Left hindlimb (tissue), 1 donor: ENCODE measurements at places on chromosomes 13 and 19.

GRCh38 chr13:66128201-66128600 is 1101.9 kb downstream of the PCDH9 start:
- no peak for DNase-seq

- no peak for DNase-seq
Observed at GRCh38 chr13:87355451-87355850, 315.7 kb upstream of the SLITRK5 start.

- DNase-seq: no peak
Observed at GRCh38 chr19:39825093-39825463, 8.9 kb downstream of the DYRK1B start.

GRCh38 chr19:16033136-16033530 is 43.2 kb upstream of the TPM4 start:
- no peak for DNase-seq

GRCh38 chr19:43763473-43763939 is 8.7 kb upstream of the SMG9 start:
- no peak for DNase-seq

DNA sequence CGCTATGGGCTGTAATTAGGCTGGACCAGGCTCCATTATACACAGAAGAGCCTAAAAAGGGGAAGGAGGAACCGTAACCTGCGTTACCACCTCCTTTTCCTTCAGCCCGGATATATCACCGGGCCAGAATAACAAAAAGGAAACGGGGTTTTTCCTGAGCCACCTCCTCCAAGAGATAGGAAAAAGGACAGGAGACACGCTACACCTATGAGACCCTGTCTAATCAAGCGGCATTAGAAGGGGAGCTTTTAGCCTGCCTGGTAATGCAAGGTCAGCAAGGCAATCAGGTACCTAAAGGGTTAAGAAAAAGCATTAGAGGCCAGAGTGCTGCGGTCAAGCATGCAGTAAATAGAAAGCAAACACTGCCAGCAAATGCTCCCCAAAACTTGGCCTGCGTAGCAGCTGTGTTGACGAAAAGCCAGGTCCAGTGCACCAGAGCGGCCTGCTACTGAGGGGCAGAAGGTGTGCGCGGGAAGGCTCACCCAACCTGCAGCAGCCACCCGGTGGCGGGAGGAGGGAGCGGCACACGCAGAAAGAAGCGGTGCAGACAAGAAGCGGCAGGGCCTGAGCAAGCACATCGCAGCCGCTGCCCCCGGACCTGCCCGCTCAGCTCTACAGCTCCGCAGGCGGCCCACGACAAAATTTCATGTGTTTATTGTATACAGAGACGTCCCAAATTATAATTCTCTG is 1466.1 kb downstream of the UQCRFS1 start:
- peak; percentile 32 for DNase-seq

DNA sequence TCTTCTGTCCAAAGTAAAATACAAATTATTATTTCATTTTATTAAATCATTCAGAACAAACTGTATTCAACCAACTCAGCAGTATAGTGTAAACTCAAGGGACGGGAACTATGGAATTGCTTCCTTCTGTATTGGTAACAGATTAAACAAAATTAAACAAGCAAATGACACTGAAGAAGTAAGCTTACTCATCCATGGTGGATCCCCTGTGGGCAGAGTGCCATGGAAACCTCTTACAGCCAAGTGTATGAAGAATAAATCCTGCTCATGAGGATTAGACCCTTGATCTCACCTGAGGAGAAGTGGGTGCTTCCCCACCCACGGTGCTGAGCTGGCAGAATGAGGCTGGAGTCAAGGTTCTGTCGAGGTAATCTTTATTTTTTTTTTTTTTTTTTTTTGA is 18.0 kb upstream of the RFXAP start:
- DNase-seq: no peak

GRCh38 chr13:27310946-27311345 is 40.3 kb downstream of the RASL11A start:
- no peak for DNase-seq

GRCh38 chr13:113307491-113307890 is 10.5 kb downstream of the LAMP1 start:
- no peak for DNase-seq

- DNase-seq: no peak
Observed at GRCh38 chr13:41934120-41934519, 26.8 kb downstream of the VWA8 start.

GRCh38 chr13:99266827-99267226 is 8.6 kb upstream of the GPR18 start:
- DNase-seq: no peak

DNA sequence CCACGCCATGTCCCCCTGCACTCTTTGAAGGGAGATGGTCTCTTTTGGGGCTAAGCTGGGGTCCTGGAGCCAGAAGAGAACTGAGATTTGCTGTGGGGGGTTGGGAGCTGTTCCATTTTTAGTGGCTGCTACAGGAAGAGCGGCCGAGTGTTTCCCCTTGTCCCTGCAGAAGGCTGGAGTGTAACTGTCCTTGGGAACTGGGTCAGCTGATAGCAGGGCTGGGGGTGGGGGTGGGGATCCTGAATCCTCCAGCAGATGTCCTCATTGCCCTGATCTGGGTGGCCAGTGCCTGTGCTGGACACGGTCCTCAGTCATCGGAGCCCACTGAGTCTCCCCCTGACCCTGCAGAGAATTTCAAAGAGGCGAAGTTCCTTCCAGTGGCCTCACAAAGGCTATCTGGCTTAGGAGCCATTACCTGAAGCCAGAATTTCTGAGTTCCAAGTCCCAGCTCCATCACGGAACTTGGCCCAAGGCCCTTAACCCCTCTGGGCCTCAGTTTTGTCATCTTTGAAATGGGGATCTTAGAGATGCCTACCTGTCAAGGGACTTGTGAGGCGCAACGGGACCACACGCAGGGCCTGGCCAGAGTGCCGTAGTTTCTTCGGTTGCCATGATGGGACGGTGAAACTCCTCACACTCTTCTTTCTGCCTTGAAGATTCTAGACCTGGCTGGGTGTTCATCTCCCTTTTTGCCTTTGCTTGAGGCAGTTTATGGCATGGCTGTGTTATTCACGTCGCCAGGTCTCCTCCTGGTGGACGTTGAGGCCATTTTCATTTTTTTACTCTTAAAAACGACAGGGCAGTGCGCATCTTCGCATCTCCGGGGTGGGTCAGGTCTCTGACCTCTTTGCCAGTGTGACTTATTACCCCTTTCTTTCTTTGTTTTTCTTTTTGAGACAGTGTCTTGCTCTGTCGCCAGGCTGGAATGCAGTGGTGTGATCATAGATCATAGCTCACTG is 51.9 kb downstream of the DNM2 start:
- peak; percentile 66 for DNase-seq

DNA sequence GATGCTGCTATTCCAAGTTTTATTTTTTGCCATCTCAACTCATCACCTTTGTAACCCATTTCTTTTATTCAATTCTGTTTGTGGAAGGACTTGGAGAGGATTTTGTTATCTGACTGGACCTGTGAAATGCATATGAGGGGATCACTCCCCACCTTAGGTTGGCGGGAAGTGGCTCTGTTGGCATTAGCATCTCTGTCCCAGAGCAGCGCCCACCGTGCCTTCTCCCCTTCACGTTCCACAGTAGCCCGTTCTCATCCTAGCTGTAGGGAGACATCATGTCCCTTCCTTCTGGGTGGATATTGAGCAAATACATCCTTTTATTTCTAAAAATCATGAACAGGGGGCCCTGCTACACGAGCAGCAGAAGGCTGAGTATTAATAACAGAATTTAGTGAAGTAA is 330.4 kb downstream of the RFC3 start:
- no peak for DNase-seq

- no peak for DNase-seq
Observed at GRCh38 chr19:51576850-51577249, 5.8 kb downstream of the ZNF175 start.

GRCh38 chr19:53671663-53672062 is 39.9 kb downstream of the DPRX start:
- no peak for DNase-seq

DNA sequence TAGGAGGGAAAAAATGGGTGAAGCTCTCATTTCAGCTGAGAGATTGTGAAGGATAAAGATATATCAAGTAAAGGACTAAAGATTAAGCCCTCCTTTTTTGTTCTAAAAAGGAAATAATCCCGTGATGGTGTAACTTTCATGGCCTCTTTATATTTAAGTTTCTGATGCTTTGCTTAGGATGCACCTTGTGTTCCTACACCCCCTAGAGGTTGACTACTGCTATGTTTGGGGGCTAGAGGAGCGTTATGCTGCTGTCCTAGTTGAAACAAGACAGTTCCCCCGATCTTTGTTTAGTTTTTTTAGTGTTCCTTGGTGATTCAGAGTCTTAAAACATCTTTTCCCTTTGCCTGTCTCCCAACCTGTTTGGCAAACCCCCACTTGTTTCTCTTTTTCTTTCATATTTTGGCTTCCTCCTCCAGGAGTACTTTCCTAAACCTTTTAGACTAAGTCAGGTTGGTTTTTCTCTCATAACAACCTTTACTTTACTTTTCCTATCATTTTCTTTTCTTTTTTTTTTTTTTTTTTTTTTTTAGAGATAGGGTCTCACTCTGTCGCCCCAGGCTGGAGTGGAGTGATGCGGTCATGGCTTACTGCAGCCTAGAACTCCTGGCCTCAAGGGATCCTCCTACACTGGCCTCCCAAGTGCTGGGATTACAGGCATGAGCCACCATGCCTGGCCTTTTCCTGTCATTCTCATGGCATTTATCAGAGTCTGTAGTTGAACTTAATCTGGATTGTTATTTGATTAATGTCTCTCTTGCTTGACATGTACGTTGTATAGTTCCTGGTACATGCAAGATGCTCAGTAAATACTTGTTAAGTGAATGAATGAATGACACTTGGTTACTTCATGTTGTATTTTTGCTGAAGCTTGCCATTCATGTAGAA is 2.8 kb downstream of the UBA2 start:
- DNase-seq: no peak

DNA sequence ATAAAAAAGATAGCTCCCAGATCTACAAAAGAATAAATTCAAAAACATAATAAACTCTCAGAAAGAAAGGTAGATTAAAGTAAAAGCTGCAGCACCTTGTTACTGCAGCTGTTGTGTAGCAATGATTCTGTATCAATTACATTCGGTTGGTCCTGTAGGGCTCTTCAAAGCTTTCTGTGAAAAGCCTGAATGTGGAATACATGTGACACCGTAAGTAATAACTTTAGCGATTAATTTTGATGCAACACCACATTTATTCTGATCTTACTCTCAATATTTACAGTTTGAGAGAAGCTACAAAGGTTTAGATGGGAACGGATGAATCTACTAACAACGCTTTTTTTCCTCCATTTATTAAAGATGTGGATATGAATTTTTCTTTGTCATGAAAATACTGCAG is 279.2 kb downstream of the DACH1 start:
- DNase-seq: no peak

DNA sequence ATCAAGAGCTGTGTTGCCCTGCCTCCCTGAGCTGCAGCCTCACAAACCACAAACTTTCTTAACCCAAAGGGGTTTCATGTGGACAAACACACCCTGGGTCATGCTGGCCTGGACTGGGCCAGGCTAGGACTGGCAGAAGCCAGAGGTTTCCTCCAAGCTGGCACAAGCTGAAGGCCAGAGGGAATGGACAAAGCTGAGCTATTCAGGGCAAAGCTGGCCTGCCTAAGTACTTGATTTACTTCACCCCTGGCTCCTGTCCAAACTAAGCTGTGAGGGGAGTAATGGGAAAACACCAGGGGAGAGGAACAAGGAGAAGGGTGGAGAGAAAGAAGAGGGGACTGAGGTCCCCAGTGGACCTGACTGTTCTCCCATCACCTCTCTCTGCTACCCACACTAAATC is 6.2 kb downstream of the CPAMD8 start:
- DNase-seq: no peak

DNA sequence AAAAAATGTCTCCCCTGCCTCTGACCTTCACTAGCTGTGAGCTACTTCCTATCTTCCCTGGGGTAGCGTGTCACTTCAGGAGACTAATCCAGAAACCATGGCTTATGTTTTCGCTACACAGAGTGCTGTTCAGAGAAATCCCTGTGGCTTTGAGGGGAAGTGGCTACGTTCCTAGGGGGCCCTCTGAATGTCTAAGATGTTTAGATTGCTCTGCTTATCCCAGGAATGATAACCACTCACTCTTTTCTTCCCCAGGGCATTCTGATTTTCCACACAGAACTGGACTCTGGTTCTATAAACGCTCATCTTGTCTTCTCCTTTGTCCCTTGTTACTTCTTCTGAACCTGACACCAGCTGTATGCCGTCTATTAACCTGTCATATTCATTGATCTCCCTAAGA is 572.5 kb downstream of the OLFM4 start:
- no peak for DNase-seq

- DNase-seq: peak; percentile 44
Observed at GRCh38 chr19:46080561-46080960, 39.8 kb upstream of the IGFL4 start.

GRCh38 chr13:45194081-45194939 is 6.5 kb downstream of the KCTD4 start:
- peak; percentile 85 for DNase-seq
